Left renal cortex interstitium (tissue), 4 donors: ENCODE measurements at places on chromosomes 6 and 20.

DNA sequence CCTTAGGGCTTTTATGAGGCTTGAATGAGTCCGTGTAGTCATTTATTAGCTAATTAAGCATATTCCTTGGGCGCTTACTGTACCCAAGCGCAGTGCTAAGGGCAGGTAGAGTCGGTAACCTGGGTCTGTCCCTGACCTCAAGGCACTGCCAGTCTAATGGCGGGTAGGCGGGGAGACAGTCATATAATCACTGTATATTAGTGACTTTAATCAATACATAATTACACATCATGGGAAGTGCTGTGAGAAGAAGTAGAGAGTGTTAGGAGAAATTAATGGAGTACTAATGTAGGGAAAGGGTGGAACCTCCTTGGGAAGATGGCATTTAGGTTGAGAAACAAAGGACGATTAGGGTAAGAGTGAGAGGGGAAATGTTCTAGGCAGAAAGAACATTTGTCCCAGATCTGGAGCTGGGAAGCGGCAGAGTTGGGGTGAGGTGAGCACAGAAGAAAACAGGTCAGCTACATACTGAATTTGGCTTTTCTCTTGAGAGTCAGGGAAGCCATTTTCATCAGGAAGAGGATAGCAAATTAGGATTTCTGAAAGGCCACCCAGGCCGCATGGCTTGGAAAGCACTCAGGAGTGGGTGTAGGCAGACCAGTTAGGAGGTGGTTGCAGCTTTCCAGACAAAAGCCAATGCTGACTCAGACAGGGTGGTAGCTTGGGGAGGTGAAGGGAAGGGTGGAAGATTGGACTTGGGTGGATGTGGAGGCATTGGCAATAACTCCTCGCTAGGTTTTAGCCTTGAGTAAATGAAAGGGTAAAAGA, 954 bp upstream of the BLCAP start:
- DNase-seq, result no peak

- no peak for DNase-seq
Measured at GRCh38 chr20:55656231-55656775, 349.0 kb downstream of the CBLN4 start.

GRCh38 chr6:125104425-125104824, 49.1 kb upstream of the TPD52L1 start:
- DNase-seq, result no peak

DNA sequence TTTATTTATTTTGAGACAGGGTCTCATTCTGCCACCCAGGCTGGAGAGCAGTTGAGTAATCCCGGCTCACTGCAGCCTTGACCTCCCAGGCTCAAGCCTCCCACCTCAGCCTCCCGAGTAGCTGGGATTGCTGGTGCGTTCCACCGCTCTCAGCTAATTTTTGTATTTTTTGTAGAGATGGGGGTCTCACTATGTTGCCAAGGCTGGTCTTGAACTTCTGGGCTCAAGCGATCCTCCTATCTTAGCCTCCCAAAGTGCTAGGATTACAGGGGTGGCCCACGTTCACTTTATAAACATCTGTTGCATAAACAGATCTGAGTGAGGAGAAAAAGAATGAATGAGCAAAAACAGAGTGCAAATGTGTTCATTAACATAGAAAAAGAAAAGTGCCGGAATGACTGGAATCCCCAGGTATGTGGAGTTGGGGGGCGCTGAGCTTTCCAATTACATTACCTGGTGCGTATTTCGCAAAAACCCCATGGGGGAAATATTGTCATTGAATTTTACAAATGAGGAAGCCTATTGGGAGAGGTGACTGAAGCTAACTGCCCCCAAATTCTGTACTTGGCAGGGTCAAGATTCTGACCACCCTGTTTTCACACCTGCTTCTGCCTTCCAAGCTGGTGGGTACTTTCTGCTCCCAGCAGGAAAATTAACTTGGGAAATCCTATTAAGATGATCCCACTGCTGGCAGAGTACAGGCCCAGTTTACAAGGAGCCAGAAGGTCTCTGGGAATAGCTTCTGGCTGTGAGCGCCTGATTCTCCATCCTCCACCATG, 207.7 kb upstream of the JARID2 start:
- no peak for DNase-seq

- no peak for DNase-seq
Measured at GRCh38 chr6:47396401-47397069, 81.1 kb upstream of the CD2AP start.

GRCh38 chr20:49593466-49594142, 25.7 kb upstream of the PTGIS start:
- no peak for DNase-seq

DNA sequence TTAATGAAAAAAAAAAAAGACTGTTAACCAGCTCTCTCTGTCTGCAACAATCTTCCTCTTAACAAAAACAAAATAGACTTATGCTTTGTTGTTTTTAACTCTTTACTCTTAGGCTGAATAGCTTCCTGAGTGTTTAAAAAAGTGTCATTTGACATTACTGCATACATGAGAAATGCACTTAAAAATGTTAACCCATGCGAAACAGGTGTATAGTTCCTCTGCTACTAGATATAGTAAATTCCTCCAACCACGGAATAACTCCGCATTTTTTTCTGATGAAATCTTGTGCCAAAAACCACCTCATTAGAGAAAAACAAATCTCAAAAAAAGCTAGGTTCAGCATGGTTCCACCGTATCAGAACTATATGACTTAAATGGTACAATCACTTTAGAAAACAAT, 426.0 kb downstream of the ADGRB3 start:
- no peak for DNase-seq

DNA sequence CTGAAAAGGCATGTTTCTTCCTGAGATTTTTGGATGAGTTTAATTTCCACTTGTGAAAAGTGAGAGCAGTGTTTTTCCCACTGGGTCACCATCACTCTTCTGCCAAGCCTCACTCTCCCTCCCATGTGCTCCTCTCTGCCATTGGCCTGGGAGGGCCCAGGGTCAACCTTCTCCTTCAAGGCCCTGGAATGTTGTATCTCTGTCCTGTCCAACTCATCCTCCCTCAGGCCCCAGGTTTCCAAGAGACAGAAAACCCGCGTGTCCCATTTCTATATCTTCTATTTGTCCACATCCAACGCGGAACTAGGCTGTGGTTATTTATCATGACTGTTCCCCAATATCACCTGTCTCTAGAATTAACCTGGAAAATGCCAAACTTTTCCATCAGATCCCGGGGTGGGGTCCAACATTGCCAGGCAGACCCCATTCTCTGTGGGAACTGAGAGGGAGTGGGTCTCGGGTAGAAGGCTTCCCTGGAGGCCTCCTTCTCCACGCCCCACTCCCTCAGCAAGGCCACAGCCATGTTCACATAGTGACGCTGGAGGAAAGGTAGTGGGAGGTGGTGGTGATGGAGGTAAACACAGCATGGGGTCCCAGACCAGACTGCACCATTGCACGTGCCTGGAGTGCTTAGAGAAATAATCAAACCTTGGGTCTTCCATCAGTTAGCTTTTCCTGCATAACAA, 173.5 kb downstream of the SCP2D1 start:
- DNase-seq, result no peak

GRCh38 chr20:50427719-50428083, 82.5 kb upstream of the PTPN1 start:
- no peak for DNase-seq
